ENCODE measurements at places on chromosomes 16 and 17.

GRCh38 chr16:85869785-85870558 lies 29.0 kb upstream of the IRF8 start:
- no peak for DNase-seq

- peak; percentile 14 for DNase-seq
These were observed 20.4 kb upstream of the CDYL2 start for GRCh38 chr16:80824623-80825364.

- DNase-seq: no peak
These were observed 27.7 kb upstream of the MPHOSPH6 start for GRCh38 chr16:82197540-82198240.

DNA sequence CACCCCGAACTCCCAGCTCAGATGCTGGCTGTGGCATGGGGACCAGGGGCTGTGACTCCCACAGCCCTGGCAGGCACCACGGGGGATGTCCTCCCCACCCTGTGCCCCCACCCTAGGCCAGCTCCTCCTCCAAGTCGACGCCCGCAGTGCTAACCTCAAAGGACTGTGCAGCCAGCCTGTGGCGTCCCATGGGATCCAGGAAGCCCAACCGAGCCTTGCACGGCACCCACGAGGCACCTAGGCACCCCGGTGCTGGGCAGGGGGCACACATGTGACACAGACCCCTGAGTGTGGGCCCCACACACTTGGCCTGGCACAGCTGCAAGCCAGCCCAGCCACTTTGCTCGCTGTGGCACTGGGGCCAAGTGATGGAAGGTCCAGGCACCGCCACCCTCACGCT lies 3.9 kb downstream of the GCGR start:
- peak; percentile 20 for DNase-seq

DNA sequence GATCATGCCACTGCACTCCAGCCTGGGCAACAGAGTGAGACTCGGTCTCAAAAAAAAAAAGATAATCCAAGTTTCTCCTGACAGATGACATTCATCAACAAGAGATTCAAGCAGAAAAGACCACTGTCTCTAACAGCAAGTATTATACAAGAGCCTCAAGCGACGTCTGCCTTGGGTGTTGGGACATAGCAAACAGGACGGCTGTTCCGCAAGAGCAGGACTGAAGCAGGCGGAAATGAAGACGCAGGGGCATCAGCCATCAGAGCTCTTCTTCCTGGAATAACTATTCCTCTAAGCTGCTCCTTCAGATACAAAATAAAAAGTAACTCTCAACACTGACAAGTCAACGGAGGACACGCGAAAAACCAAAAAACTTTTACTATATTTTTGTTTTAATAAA lies 54.0 kb downstream of the ANKRD11 start:
- no peak for DNase-seq

GRCh38 chr16:72554935-72555334 lies 383.0 kb upstream of the PMFBP1 start:
- no peak for DNase-seq

GRCh38 chr16:51049276-51049675 lies 101.8 kb downstream of the SALL1 start:
- no peak for DNase-seq

DNA sequence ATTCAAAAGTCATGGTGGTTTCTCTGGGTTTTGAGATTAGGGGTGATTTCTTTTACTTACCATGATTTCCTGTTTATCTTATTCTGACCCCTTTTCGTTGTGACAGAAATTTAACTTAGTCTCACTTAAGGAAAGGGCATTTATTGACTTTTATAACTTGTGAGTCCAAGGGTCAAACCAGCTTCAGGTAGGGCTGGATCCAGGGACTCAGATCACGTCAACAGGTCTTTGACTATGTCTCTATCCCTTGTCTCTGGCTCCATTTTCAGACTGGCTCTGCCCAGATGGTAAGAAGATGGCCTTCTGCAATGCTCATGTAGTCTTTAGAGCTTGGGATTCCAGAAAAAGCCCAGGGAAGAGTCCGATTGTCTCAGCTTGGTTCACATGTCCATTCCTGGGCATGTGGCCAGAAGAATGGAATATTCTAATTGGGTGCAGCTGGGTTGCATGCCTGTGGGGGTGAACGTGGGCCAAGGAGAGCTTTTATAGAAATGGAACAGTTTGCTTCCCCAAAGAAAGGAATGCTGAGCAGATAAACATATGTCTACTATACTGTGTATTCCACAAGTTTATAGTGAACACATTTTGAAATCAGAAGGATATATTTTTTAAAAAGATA lies 13.4 kb downstream of the USP43 start:
- no peak for DNase-seq

DNA sequence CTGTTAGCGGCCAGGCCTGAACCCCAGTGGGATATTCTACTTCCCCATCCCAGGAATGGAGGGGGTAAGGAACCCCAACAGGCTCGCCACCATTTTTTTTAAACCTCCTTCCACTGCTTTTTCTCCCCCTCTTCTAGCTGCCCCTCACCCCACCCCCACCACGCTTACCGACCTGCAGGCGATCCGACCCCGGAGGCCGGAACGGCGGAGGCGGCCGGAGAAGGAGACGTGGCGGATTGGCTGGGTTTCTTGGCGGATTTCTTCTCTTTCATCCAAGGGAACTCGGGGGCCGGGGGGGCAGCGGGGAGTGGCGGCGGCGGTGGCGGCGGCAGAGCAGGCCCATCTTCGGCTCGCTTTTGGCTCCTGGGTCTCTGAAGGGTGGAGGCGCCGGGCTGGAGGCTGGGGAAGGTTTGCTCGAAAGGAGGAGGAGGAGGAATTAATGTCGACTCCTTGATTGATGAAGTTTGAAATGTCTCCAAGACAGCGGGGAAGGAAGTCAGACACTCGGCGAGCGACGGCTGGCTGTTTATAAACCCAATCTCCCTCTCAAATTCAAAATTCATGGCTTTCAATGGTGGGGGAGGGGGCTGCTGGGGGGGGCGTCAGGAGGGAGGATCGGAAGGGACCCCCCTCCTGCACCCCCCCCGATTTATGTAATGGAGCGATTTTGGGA lies 424 bp downstream of the HOXB2 start:
- DNase-seq: peak; percentile 56

- no peak for DNase-seq
These were observed 2.5 kb upstream of the CDYL2 start for GRCh38 chr16:80806927-80807340.
